Hematopoietic multipotent progenitor cell (in vitro differentiated cells): ENCODE measurements at places on chromosomes 12 and 14. TPM values are rescaled to one million over a fixed set of nuclear protein-coding genes. Genes with fewer than 3 reads are reported as not detected.

Gene TDRD9
- 1.6 TPM for total RNA-seq

Gene DMAC2L
- total RNA-seq = 16.7 TPM

Gene GPR135
- 3.0 TPM for total RNA-seq

Gene CISTR
- not detected for total RNA-seq

DNA sequence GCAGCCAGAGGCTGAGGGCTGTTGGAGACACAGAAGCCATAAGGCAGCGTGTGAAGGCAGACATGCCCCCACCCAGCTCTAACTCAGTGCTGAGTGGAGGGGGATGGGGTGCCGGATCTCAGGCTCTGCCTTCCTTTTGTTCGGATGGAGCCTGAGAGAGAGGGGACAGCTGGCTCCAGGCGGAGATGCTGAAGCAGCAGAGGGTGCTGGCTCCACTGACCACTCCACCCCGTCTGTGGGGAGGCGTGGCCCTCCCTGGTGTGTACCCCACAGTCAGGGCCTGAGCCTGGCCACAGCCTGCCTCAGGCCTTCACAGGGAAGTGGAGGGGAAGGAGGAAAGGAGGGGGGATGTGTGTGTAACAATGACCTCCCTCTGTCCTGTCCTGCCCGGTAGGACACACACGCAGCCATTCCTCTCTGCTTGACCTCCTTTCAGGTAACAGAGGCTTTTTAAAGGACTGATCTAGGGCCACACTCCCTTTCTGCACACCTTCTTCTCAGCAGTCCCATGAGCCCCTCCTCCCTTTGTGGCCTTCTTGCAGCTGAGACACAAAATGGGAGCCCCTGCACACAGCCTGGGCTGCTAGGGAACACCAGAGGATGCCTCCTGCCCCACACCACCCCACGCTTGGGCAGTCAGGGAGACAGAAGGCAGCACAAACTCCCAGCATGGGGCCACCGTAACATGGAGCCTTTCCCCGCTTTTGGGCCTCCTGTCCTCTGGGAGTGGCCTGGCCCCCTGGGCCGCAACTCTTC, 9.6 kb upstream of the ENDOU start:
- DNase-seq = no peak
